Colonic mucosa (tissue), 4 donors: ENCODE measurements at places on chromosomes 7 and 10.

GRCh38 chr7:158043551-158044481 lies 543.8 kb downstream of the PTPRN2 start:
- no peak for DNase-seq

- DNase-seq = no peak
These were observed 10.5 kb upstream of the ADAMTS14 start for GRCh38 chr10:70661623-70662361.

DNA sequence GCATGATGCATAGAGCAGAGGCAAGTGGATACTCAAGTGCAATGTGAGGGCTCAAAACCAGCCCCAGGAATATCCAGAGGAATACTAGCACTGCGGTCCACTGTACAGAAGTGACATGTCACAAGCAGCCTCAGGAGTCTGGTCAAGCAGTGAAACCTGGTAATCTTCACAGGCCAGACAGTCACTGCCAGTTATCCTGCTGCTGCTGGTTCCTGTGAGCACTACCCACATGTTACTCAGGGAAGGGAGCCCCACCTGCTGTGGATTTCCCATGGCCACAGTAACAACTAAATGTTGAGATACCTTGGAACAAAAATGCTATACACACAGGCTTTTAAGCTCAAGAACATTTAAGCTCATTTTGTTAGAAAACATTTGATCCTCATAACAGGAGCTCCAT lies 103.0 kb downstream of the RNF133 start:
- no peak for DNase-seq

DNA sequence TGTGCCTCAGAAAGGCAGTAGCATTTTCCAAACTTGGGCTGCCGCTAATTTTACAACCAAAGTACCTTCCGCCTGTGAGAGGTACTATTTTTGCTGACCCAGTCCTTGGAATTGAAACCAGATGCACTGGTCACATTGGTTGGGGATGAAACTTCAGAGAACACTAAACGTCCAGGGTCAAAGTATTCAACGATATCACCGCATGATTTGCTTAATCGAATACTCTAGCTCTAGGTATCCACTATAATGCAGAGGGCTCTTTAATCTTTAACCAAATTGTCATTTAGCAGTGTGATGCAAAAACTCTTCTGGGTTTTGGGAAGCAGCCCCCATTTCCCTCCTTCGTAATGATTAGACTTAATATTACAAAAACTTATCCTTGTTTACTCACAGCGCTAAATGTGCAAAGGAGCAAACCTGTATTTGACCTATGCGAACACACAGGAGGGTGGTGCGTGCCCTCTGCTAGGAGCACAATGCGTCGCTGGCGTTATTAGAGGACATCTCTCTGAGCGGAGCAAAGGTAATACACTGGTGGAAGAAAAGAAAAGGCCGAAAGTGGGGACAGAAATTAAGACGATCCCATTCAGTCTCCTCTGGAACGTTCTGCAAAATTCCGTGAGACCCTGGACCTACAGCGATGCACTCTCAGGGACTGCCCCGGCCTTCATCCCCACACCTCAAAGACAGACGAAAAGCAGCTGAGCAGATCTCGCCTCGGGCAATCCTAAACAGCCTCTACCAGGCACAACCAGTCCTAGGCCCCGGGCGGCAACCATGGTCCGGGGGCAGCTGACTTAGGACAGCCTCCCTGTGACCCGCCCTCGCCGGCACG lies 916 bp upstream of the EEPD1 start:
- no peak for DNase-seq

DNA sequence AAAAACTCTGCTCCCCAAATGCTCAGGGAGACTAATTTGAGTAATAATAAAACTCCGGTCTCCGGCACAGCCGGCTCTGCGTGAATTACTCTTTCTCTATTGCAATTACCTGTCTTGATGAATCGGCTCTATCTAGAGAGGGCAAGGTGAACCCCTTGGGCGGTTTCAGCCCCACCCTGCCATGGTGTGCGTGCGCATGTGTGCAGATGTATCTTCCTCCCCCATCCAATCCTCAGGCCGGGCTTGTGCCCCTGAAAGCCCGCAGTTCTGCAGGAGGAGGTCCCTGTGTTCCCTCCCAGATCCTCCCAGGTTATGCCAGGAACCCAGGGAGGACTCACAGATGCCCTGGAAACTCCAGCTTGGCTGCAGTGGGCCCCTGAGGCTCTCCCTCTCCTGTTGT lies 48.3 kb upstream of the MYL10 start:
- DNase-seq = no peak
